ENCODE measurements at places on chromosomes 3 and 15.

- peak overlapping the region; percentile 53 for H3K27ac ChIP-seq
- H3K27me3 ChIP-seq = no peaks in the 10 kb centered on the region
- peak overlapping the region; percentile 59 for H3K4me3 ChIP-seq
- no peaks in the 10 kb centered on the region for H3K36me3 ChIP-seq
- peaks cover 10% of the 10 kb centered on the region for H3K4me1 ChIP-seq
- DNase-seq = peak; percentile 81
These were observed 170.7 kb downstream of the DIPK2A start for GRCh38 chr3:144142151-144142840.

- H3K4me3 ChIP-seq = no peak overlapping the region
- DNase-seq = no peak
- peaks cover 31% of the 10 kb centered on the region for H3K4me1 ChIP-seq
- H3K27ac ChIP-seq = no peak overlapping the region
- no peaks in the 10 kb centered on the region for H3K27me3 ChIP-seq
- no peaks in the 10 kb centered on the region for H3K36me3 ChIP-seq
These were observed 42.1 kb downstream of the CTDSPL start for GRCh38 chr3:37903734-37904133.

DNA sequence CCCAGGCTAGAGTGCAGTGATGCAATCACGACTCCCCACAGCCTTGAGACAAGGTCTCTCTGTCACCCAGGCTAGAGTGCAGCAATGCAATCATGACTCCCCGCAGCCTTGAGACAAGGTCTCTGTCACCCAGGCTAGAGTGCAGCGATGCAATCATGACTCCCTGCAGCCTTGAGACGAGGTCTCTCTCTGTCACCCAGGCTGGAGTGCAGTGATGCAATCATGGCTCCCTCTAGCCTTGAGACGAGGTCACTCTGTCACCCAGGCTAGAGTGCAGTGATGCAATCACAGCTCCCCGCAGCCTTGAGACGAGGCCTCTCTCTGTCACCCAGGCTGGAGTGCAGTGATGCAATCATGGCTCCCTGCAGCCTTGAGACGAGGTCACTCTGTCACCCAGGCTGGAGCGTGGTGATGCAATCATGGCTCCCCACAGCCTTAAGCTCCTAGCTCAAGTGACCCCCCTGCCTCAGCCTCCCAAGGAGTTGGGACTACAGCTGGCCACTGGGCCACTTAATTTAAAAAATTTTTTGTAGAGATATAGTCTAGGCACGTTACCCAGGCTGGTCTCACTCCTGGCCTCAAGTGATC, 26.1 kb downstream of the TFRC start:
- no peaks in the 10 kb centered on the region for H3K27me3 ChIP-seq
- H3K4me3 ChIP-seq = no peak overlapping the region
- peaks cover 69% of the 10 kb centered on the region for H3K36me3 ChIP-seq

DNA sequence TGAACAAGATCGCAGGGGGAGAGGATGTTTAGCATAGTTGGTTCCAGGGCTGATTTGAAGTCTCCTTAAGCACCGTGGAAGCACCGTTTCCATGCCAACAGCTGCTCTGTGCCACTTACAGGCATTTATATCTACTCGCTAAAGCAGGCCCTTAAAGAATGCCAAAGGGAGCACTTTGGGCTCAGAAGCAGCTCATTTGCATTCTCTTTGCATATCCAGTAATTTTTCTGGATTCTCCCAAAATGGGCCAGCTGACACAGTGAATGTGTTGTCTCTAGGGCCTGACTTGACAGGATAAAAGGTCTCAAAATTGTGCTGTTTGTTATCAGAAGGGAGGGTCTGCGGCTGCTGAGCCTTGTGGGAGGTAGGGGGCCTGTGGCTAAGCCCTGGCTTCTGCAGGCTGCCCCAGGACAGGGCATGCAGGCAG, 138.6 kb downstream of the FBLN2 start:
- no peak for DNase-seq
- no peak overlapping the region for H3K27ac ChIP-seq
- no peaks in the 10 kb centered on the region for H3K36me3 ChIP-seq
- no peak overlapping the region for H3K4me3 ChIP-seq
- H3K27me3 ChIP-seq = peaks cover 22% of the 10 kb centered on the region

DNA sequence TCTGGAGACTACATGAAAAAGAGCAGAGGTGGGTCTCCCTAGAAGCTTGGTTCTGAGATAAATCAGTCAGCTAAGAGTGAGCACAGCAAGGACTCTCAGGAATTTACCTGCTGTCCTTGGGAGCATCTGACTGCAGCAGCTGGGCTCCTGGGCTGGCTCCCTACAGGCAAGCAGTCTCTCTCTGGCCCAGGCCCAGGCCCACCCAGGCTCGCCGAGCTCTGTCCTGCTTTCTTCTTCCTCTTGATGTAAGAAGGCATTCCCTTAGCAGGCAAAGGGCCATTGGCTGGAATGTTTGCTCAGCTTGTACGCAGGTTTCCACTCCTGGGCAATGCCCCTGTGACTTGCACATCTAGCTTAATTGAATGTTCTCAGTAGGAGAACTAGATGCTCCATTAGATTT, 4.3 kb upstream of the RBP2 start:
- no peaks in the 10 kb centered on the region for H3K27me3 ChIP-seq
- no peak overlapping the region for H3K4me3 ChIP-seq
- no peak for DNase-seq
- H3K4me1 ChIP-seq = no peaks in the 10 kb centered on the region

DNA sequence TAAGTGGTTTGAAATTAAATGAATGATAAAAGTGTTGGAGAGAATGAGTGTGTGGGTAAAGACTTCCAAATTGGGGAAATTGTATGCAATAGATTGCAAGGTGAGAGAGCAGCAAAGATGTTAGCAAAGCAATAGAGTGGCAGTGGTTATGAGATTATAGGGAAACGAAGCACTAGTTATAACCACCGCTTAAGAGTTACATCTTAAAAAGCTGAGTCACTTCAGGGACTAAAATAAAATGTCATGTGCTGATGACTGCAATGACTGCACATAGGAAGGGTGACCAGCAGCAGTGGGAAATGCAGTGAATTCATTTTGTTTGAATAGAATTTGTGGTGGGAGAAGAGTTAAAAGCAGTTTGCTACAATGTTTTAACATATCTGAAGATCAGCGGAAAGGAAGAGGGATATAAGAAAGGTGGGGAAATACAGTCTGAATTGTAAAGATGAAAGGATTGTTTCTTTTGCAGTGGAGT, 127.3 kb downstream of the RAP2B start:
- peak; percentile 74 for DNase-seq
- no peaks in the 10 kb centered on the region for H3K36me3 ChIP-seq
- no peak overlapping the region for H3K4me3 ChIP-seq
- H3K4me1 ChIP-seq = peaks cover 39% of the 10 kb centered on the region
- no peak overlapping the region for H3K27ac ChIP-seq
- H3K27me3 ChIP-seq = no peaks in the 10 kb centered on the region

DNA sequence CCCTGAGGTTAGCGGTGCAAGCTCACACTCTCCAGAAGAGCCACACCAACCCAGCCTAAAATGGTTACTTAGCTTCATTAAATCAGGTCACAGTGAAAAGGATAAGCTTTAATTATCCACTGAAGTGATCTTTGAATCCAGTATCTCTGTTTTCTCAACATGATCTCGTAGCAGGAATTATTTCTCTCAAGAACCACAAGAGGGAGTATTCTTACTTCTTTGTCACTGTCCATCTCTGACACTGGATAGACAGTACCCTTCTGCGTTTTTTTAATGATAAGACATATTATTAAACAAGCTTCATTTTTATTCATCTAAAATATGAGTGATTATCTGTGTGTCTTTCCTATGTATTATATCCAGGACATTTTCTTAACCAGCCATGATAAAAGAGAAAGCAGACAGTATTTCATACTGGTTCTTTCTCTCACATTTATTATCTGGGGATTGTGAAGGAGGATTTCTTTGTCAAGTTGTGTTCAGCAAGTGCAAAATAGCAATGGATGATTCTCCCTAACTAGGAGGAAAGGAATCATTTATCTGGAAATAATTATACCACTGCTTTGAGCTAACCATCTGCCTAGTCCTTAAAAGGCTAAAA, 105.4 kb upstream of the CCDC54 start:
- DNase-seq = peak; percentile 82
- H3K4me1 ChIP-seq = 0 out of 2 replicates have a peak, but pooled peaks cover 5% of the 10 kb centered on the region
- H3K27ac ChIP-seq = no peak overlapping the region
- H3K4me3 ChIP-seq = no peak overlapping the region
- no peaks in the 10 kb centered on the region for H3K27me3 ChIP-seq
- no peaks in the 10 kb centered on the region for H3K36me3 ChIP-seq

DNA sequence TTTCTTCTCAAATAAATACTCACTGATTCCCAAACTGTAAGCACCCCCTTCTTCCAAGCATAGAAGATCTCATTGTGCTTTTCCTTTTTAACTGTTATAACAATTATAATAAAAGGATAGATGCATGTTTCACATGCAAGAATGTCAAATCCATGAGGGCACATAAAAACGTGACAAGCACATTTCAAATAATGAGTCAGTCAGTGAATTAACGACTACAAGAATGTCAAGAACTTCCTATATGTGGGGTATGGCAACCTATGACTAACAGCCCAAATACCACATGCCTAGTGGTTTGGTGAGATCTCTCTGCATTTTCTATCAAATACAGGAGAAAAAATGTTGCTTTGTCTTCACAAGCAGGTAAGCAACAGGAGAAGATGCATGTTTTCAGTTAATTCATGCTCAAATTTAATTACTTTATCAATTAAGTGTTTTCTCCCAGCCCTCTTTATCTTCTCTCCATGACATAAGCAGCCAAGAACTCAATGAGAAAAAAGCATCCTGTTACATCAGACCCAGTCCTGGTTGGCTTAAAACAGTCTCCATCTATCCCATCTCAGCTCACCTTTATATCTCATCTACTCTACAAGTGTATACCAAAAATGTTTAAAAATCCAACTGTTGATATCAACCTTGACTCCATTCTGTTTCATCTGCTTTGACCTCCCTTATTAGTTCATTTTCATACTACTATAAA, 181.5 kb upstream of the LMCD1 start:
- peak overlapping the region; percentile 2 for H3K27ac ChIP-seq
- peaks cover 38% of the 10 kb centered on the region for H3K4me1 ChIP-seq

- no peaks in the 10 kb centered on the region for H3K4me1 ChIP-seq
- no peak for DNase-seq
- H3K36me3 ChIP-seq = peaks cover 28% of the 10 kb centered on the region
- no peak overlapping the region for H3K27ac ChIP-seq
- H3K27me3 ChIP-seq = no peaks in the 10 kb centered on the region
- no peak overlapping the region for H3K4me3 ChIP-seq
These were observed 22.5 kb downstream of the KIF7 start for GRCh38 chr15:89632563-89633430.

DNA sequence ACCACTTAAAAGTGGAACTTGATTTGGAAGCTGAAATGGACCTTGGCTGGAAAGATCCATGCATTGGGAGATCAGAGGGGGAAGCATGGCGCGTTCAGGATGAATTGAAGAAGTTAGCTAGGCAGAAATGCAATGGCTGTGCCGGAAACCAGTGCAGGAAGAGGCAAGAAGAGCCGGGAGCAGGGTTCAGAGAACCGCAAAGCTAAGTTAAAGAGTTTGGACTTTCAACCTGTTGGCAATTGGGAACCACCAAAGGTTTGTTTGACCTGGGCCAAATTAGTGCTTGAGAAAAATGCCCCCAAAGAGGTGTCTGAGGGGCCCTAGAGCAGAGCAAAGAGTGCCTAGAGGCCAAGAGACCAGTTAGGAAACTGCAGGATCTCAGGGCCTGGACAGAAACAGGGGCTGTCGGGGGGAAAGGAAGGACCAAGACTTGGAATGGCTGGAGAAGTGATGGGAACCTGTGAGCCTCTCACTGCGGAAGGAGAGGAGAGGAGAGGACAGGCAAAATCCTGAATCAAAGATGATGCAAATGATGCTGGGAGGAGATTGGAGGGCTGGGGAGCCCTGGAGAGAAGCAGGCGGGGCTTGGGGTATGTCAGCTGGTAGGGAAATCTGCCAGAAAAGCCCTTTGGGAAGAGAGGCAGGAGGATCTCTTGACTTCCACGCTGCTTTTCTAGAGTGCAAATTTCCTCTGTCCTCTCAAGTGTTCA, 49.3 kb downstream of the FAM174B start:
- no peak overlapping the region for H3K27ac ChIP-seq
- no peaks in the 10 kb centered on the region for H3K36me3 ChIP-seq
- H3K27me3 ChIP-seq = no peaks in the 10 kb centered on the region
- no peaks in the 10 kb centered on the region for H3K4me1 ChIP-seq
- DNase-seq = no peak

DNA sequence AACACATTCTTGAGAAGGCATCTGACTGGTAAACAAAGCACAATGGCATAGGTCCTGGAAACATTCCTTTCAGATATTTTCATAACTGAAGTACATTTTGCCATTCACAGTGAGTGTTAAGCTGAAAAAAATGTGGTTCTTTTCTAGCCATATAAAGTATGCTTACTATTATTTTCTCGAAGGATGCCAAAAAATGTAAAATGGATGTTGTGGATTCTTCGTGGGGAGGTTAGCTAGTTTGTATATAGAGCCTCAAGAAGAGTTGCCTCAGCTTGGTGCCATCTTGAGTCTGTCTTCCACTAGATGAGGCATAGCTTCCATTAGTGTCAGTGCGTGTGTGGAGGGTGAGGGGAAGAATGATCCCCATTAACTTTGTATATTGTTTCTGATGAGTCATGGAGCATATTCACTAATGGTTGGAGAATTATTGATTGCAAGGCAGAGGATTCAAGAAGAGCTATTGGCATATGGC, 4.1 kb downstream of the MBNL1 start:
- H3K4me3 ChIP-seq = peak overlapping the region; percentile 94
- H3K27ac ChIP-seq = peak overlapping the region; percentile 93
- H3K36me3 ChIP-seq = no peaks in the 10 kb centered on the region
- H3K4me1 ChIP-seq = peaks cover 47% of the 10 kb centered on the region
- DNase-seq = peak; percentile 87

GRCh38 chr3:73427048-73427706, 197.6 kb downstream of the PDZRN3 start:
- H3K4me3 ChIP-seq = no peak overlapping the region
- no peak overlapping the region for H3K27ac ChIP-seq
- H3K4me1 ChIP-seq = peaks cover 16% of the 10 kb centered on the region
- H3K27me3 ChIP-seq = no peaks in the 10 kb centered on the region
- H3K36me3 ChIP-seq = no peaks in the 10 kb centered on the region
- DNase-seq = no peak

DNA sequence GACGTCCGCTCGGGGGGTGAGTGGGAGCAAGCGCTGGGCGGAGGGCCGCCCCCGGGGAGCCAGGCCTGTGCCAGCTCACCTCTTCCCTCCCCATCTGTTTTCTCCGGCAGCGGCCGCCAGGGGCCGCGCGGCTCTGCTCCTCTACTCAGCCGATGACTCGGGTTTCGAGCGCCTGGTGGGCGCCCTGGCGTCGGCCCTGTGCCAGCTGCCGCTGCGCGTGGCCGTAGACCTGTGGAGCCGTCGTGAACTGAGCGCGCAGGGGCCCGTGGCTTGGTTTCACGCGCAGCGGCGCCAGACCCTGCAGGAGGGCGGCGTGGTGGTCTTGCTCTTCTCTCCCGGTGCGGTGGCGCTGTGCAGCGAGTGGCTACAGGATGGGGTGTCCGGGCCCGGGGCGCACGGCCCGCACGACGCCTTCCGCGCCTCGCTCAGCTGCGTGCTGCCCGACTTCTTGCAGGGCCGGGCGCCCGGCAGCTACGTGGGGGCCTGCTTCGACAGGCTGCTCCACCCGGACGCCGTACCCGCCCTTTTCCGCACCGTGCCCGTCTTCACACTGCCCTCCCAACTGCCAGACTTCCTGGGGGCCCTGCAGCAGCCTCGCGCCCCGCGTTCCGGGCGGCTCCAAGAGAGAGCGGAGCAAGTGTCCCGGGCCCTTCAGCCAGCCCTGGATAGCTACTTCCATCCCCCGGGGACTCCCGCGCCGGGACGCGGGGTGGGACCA, 632 bp upstream of the CRELD1 start:
- peaks cover 5% of the 10 kb centered on the region for H3K36me3 ChIP-seq
- DNase-seq = peak; percentile 91
- no peaks in the 10 kb centered on the region for H3K27me3 ChIP-seq
- peak overlapping the region; percentile 44 for H3K27ac ChIP-seq

- H3K27me3 ChIP-seq = no peaks in the 10 kb centered on the region
- H3K4me1 ChIP-seq = no peaks in the 10 kb centered on the region
- DNase-seq = peak; percentile 83
- no peaks in the 10 kb centered on the region for H3K36me3 ChIP-seq
- no peak overlapping the region for H3K4me3 ChIP-seq
These were observed 84.7 kb downstream of the SEC22A start for GRCh38 chr3:123286308-123287023.
